Stimulated activated CD8-positive, alpha-beta memory T cell treated with anti-CD3 and anti-CD28 coated beads, Interleukin-2, amount 100 ng/mL, for 1 hour (primary cell): ENCODE measurements at places on chromosomes 16 and 17.

DNA sequence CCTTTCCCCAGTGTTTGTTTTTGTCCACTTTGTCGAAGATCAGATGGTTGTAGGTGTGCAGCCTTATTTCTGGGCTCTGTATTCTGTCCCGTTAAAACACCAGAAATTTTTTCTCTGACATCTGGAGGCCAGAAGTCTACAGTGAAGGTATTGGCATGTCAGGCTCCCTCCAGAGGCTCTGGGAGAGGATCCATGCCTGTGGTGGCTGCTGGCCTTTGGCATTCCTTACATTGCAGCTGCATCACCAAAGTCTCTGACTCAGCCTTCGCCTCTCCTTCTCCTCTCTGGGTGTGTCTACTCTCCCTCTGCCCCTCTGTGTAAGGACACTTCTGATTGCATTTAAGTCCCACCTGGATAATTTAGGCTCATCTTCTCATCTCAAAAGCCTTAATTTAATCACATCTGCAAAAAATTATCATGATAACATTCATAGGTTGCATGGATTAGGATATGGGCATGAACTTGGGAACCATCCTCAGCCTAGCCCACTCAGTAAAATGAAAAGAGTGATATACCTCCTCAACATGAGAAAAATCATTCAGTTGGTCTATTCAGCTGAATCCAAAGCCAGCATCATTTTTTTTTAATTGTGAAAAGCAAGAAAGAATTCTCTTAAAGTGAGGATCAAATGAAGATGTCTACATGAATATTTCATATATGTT is 78.0 kb downstream of the MAP2K6 start:
- no peak for DNase-seq

- DNase-seq = no peak
Measured at GRCh38 chr17:7915179-7915610, 894 bp downstream of the RNF227 start.

- DNase-seq = no peak
Measured at GRCh38 chr16:14180481-14180944, 109.4 kb downstream of the MRTFB start.

GRCh38 chr17:55785181-55785580 is 34.3 kb downstream of the PCTP start:
- no peak for DNase-seq

DNA sequence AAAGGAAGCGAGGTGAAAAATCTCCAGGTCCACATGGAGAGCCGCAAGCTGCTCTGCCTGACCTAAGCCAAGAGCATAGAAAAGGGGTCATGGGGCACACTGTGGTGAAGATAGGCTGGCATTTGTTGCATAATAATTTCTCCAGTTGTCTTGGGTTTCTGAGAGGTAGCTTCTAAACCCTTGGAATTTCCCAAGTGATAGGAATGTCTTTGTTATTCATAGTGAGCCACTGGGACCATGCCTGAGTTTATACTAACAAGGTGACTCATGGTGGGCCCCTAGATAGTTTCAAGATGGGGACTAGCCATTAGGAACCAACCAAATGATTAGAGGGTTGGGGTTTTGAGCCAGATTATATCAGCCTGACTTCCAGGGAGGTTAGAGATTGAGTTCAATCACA is 25.6 kb downstream of the SOST start:
- no peak for DNase-seq

- DNase-seq = no peak
Measured at GRCh38 chr16:67762385-67762784, 43.3 kb upstream of the GFOD2 start.

DNA sequence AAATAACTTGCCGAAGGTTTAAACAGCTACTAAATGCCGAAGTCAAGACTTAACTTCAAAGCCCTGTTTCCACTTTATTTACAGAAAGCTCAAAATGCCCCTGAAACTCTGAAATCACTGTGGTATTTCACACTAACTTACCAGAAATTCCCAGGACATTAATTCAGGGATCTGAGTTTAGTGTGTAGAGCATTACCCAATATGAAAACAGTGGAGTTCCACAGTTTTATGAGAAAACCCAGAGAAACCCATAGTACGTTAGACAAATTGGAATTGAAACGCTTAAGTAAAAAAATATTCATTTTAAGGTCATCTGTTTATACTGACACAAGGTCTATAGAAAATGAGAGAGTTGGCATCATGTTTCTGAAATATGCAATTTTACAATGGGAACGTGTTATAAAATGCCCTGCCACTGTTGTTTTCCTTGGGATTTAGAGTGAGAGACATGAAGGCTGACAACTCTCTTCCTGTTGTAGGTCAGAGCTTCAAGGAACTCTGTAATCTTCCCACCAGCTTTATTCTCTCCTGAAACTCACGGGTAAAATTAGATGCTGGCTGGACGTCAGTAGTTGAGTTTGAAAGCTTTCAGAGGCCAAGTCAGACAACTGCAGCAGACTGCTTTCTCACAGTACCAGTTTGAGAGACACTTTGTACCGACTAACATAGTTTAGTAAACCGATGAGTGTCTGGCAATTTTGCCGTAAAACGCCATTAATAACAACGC is 139.4 kb upstream of the TBX2 start:
- no peak for DNase-seq

DNA sequence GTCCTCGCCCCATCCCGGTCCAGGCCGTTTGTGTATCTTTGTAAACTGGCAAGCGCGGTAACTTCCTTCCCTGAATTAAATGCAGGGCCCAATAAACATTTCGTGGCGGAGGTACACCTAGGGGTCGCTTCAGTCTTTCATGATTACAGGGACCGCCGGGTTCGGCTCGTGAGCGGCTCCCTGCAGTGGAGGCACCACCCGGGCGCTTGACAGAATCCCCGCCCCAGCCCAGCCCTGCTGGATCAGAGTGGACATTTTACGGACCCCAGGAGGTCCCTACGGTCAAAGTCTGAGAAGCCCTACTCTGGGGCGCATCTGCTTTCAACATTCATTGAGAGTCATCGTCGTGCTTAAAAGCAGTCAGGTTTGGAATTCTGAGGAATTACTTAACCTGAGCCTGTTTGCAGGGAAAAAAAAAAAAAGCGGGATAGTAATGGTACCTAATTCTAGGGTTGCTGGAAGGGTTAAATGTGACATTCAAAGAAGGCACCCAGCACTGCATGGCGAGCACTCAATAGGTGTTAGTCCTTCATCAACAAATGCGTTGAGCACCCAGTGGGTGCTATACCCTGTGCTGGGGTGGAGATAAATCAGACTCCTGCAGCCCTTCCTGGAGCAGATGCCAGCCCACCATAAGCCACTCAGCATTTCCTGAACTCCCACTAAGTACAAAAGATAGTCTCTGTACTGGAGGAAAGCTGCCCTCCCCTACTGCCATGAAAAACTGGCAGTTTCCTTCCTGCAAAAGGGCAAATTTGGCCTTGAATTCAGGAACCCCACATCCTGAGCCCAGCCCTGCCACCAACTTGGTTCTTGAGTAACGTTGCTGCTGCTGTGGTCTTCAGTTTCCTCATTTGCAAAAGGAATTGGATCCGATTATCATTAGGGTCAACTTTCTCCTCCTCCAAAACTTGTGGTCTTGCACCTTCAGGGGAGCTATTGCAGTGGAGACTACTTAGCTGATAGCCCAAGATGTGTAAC is 658 bp upstream of the DUSP3 start:
- no peak for DNase-seq

GRCh38 chr17:55384643-55385232 is 36.9 kb downstream of the MMD start:
- no peak for DNase-seq

- DNase-seq = no peak
Measured at GRCh38 chr16:56137269-56137668, 54.0 kb upstream of the GNAO1 start.

- DNase-seq = no peak
Measured at GRCh38 chr17:8056976-8057625, 18.2 kb downstream of the ALOX15B start.

- DNase-seq = no peak
Measured at GRCh38 chr17:7849751-7850504, 4.9 kb upstream of the TMEM88 start.

DNA sequence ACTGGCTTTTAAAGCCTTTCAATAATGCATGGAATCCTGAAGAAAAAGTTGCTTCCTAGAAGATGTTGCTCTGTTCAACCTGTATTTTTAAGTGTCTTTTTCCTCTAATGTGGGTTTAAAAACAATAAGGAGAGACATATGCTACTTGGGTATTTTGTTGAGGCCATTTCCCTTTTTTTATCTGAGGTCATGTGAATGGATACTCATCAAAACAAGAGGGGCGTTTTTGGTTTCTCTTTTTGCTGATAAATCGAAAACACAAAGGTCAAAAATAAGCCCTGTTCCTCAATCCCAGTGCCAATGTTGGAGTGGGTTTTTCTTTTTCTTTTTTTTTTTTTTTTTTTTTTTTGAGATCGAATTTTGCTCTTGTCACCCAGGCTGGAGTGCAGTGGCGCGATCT is 468.0 kb upstream of the RBFOX1 start:
- no peak for DNase-seq

DNA sequence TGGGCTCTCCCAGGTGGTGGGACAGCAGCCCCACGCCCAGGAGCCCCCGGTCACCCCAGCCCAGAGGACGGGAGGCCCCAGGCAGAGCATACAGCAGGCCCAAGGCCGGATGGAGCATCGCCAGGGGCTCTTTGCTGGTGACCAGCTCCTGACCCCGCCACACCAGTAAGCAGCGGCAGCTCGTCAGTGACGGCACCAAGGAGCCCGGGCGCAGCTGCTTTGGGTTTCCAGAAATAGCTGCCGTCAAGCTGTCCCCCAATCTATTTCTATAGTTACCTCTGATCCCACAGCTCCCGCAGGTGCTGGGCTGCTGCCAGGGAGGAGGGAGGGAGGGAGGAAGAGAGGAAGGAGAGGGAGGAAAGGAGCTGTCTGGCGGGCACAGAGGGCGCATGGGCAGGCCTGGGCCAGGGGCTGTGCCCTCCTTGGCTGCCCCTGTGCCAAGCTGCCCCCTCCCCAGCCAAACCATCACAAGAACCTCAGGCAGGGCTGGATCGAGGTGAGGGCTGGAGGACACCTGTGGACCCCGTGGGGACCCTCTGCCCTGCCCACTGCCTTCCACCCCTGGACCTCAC is 10.8 kb upstream of the RASD1 start:
- no peak for DNase-seq

DNA sequence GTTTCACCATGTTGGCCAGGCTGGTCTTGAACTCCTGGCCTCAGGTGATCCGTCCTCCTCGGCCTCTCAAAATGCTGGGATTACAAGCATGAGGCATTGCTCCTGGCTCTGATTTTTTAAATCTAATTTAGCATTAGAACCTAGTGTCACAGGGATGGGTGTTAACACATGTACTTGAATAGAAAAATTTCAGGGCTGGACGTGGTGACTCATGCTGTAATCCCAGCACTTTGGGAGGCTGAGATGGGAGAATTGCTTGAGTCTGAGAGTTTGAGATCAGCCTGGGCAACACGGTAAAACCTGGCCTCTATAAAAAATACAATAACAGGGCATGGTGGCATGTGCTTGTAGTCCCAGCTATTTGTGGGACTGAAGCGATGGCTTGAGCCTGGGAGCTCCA is 6.0 kb upstream of the RNF135 start:
- DNase-seq = no peak

DNA sequence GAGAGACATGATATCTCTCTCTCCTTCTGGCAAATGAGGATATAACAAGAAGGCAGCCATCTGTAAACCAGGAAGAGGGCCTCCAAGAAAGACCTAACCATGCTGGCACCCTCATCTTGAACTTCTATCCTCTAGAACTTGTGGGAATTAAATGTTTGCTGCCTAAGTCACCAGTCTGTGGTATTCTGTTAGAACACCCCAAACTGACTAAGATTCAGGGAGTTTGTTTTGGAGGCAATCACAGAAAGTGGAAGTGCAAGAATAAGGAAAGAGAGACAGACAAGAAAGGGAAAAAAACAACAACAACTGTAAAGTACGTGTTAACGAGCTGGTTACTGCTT is 114.5 kb upstream of the GOT2 start:
- DNase-seq = no peak

DNA sequence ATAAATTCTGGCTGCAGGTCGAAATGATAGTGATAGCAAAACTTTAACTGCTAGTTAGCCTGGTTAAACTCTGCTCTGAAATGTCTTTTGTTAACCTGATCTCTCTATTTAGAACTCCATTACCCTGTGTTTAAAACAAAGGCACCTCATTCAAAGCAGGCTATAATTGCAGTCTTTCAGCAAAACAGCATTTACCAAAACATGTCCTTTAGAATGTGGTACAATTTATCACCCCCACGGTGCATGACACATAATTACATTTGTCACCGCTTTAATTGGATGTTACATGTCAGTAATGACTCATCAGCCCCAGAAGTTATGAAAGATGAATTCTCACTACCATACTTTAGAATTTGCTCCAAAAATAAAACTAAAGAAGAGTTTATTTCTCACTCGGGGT is 295.4 kb downstream of the TOX3 start:
- no peak for DNase-seq

DNA sequence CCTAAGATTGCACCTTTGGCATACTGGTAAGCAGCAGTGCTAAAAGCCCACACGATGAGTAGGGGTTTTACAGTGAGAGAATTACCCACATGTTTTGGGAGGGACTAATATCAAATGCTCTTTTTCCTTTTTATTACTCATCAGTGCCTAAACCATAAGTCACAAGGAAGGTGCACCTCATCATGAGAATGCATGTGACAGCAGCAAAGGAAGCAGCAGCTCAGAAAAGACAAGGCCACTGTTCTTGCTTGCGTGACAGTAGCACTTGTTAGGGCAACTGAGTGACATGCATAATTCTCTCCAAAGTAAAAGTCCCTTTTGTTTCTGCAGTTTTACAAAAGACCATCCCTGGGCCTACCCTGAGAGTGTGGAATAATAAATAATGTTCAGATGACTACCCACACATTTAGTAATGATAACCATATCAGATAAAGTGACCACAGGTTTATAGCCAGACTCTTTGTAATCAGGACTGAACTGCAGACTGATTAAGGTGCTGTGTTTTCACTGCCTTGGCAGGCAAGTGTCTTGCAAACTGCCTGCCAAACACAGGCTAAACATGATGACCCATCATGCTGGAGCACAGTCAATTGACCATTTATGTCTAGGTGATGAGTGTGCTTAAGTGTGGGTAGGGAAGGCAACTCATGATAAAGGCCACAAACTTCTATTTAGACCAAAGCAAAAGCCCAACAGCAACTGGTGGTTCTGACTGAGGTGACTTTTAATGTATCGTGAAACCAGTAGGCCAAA is 1751.4 kb downstream of the TP53TG3F start:
- DNase-seq = no peak

- DNase-seq = no peak
Measured at GRCh38 chr17:79330229-79330628, 255.6 kb downstream of the ENGASE start.

DNA sequence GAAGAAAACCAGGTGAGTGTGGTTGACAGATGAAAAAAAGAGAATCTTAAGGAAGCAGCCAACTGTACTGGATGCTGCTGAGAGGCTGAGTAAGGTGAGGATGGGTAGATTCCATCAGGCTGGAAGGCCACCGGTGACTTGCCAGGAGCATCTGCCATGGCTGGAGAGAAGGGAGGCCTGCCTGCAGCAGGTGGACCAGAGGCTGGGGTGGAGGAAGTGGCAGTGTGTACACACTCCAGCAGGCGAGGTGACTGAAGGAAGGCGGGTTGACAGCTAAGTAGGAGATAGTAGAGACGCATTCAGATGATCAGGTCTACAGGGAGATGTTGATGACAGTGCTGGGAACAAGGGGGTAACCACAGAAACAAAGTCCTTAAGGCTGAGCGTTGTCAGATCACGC is 69.5 kb downstream of the USP43 start:
- DNase-seq = no peak
